ENCODE measurements at places on chromosomes 16 and 17.

DNA sequence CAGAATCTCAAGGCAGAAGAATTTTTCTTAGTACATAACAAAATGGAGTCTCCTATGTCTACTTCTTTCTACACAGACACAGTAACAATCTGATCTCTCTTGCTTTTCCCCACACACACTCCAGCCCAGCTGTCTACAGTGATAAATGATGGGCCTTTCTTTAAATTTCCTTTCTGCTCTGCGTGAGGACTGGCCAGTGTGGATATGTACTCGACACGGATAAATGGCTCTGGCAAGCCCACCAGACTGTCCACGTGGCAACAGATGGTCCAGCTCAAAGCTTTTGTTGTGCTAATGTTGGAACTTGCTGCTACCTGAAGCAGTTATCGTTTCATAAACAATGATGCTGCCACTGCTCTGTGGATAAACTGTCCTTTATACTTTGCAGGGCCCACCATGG is 410.7 kb downstream of the TMEM114 start:
- DNase-seq: no peak

GRCh38 chr17:8155231-8155995 is 3.2 kb upstream of the PER1 start:
- DNase-seq: no peak

- no peak for DNase-seq
These were observed 165.2 kb downstream of the VPS53 start for GRCh38 chr17:549177-550040.

- no peak for DNase-seq
These were observed 274.4 kb upstream of the TOM1L1 start for GRCh38 chr17:54626146-54626703.

DNA sequence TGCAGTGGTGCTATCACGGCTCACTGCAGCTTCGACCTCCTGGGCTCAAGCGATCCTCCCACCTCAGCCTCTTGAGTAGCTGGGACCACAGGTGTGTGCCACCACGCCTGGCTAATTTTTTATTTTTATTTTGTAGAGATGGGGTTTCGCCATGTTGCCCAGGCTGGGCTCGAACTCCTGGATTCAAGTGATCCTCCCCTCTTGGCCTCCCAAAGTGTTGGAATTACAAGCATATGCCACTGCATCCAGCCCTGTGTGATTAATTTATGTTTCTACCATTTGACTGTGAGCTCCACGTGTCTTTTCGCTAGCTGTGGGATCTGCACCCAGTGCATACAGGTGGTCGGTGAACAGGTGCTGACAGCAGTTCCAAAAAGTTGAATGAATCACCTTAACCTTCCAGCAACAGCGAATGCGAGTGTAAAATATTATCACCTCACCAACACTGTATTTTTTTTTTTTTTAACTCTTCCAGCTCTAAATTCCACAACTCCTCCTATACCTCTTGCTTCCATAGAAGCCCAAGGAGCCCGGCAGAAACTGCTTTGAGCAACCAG is 484 bp upstream of the NUDT7 start:
- no peak for DNase-seq

DNA sequence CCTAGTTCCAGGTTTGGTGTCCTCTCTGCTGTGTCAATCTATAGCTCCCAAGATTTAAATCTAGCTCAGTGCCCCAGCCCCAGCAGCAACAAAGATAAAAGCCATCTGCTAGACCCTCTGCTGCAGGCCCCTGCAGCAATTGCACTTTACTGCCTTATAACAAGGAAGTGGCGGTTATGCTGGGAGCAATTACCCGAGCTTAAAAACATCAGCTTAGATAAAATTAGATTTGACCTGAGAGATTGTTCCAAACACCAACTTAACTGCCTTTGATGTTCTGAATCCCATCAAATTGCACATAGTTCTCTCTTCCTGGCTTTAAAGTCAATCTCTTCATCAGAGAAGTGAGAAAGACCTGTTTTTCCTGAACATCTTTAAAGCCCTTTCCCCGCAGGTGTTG is 62.4 kb upstream of the SHISA6 start:
- no peak for DNase-seq

- DNase-seq: no peak
These were observed 4.2 kb downstream of the RPS6KB1 start for GRCh38 chr17:59897090-59897489.

- no peak for DNase-seq
These were observed 12.1 kb upstream of the CHP2 start for GRCh38 chr16:23742766-23743165.

- no peak for DNase-seq
These were observed 520.8 kb downstream of the WWOX start for GRCh38 chr16:78620291-78620690.

DNA sequence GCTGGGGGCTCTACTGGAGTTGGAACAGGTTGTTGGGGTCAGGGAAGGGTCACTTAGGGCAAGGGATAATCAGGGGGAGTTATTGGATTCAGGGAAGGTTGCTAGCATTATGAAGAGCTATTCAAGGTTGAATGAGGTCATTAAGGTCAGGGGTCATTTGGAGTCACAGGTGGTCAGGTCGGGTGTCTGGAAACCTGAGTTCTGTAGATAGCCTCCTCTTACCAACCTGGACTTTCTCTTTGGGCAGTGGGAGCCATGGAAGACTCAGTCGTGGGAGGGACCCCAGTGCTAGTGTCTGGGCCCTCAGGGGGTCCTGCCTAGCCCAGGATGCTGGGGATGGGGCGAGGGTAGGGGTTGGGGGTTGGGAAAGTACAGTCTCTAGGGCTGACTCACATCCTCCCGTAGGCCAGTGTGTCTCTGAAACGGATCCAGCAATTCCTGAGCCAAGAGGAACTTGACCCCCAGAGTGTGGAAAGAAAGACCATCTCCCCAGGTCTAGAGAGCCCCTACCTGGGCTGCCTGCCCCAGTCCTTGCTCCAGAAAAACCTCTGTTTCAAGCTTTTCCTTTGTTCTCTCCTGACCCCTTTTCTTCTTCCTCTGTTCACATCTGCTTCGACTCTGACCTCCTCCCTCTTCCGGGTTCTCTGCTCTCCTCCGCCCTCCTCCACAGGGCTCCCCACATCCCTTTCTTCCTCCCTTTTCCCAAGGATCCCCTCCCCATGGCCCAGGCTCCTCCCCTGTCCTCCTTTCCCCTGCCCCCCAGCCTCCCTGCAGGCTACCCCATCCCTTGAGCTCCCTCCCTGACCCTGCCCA is 33.5 kb downstream of the ABCC3 start:
- DNase-seq: no peak

DNA sequence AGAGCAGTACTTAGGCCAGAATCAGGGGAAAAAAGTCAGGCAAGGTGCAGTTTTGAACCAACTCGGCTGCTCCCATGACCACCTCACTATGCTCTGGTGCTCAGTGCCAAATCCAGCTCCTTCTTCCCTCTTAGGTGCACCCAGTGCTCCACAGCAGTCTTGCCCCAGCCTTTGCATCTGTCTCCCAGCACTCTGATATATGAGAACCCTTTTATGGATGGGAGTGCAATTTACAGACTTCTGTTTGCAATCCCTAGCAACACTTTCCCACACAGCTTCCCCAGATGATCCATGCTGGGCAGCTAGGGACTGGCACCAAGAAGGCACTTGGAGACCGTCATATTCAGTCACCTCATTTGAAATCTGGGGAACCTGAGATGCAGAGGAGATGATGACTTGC is 267.9 kb upstream of the CCL2 start:
- DNase-seq: no peak

DNA sequence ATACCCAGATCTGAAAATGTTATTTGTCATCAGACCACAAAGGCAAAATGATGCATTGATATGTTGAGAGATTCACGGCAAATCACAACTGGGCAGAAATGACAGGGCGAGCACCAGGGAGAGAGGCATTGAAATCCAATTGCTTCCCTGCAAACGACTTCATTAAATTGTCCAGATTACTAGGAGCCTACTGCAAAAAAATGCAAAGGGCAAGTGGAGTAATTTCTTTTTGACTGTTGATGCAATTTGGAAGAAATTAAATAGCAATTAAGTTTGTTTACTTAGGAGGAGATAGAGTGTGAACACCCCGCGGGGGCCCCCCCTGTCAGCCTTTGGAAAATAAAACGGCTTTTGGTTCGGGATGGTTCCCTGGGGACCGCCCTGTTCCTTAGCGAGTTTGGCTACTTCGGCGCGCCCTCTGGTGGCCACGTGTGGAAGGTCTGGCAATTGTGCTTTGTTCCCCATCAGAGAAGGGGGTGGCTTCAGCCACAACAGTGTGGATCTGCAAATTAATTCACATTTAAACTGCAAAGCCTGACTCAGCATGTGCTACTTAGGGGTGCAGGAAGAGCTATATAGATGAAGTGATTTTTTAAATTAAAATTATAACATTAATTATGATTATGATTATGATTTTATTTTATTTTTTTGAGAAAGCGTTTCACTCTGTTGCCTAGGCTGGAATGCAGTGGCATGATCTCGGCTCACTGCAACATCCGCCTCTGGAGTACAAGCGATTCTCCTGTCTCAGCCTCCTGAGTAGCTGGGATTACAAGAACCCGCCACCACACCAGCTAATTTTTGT is 14.5 kb upstream of the TMC7 start:
- peak; percentile 69 for DNase-seq

DNA sequence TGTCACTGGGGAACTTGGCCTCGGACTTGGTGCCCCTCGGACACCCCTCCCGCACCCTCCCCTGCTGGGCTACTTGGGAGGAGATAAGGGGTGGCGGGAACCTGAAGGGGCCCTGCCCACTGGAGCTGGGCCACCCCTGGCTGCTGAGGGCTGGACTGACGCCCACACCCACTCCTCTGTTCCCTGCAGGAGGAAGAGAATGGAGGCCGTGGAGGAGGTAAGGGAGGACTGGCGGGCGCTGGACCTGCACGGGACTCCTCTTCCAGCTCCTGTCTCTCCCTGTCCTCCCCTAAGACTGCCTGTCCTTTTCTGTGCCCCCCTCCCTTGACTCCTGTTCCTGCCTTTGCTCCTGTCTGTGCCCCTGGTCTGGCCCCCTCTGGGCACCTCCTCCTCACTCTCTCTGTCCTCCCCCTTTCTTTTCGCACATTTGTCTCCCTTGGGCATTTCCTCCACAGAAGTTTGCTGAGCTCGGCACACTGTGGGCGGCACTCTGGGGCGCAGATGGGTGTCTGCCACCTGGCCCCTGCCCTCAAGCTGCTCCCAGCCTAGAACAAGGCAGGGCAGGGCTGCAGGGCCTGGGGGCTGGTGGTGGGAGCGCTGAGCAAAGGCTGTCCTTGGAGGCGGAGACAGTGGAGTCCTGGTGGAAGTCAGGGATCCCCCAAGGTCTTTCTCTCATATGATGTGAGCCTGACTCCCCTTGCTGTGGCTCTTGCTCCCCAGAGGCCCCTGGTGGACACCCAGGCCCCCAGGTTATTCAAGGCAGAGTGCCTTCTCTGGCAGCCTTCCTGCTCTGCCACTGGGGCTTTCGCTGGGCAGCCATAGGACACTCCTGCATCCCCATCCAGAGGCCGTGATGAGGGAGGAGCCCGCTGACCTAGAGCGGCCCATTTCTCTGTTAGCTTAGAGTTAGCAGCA is 32.7 kb downstream of the ARHGAP23 start:
- DNase-seq: no peak

DNA sequence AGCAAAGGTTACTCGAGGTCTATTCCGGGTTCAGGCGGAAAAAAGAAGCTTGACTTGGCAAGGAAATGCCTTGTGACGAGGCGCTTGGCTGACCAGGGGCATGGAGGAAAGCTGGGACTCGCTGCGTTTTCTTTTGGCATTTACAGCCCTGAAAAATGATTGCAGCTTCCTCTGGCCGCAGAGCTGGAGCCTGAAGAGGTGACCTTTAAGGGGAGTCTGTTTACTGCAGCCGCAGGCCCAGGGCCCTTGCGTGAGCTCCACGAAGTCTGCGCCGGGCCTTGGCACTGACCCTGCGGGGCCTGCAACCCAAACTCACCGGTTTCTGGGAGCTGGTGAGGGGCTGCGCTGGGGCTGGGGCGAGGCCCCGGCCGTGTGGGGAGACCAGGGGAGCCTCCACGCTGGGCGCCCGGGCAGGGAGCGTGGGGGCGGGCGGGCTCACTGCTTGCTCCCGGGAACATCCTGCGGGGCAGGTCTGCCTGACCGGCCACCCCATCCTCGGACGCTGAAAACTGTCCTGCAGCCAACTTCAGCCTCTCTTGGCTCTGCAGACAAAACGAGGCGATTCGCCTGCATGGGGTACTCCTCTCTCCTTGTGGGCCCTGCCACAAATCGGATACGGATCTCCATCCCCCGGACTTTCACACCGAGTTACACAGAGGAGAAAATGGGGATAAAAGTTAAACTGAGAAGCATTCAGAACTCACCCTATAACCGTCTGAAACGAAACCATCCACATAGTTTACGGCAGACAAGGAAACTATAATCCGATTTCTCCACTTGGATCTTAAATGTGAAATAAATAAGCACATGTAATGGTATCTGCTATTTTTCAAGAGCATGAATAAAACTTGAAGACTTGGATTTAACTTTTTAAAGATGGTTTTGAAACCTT is 206.3 kb upstream of the FOXF1 start:
- DNase-seq: no peak

Data from activated CD4-positive, alpha-beta T cell treated with anti-CD3 and anti-CD28 coated beads, Interleukin-2, amount 50 U/mL, for 4 hours (primary cell).